ENCODE measurements at places on chromosomes 4 and X.

DNA sequence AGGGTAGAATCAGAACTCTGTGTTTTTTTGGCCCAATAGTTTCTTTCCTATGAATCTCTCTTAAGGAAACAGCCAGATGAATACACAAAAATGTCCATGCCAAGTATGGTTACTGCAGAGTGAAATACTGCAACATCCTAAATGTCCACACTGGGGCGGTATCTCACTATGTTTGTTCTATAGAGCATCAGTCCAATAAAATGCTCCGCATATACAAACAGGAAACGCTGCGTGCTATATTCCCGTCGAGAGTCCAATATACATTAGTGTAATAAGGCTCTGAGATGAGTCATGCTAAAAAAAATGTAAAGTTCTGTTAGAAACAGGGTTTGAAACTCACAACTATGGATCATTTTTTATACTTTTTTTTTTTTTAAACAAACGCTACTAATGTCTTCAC is 72.9 kb upstream of the ENOX2 start:
- no peak for DNase-seq

GRCh38 chr4:4405358-4405962 is 18.6 kb downstream of the NSG1 start:
- no peak for DNase-seq

DNA sequence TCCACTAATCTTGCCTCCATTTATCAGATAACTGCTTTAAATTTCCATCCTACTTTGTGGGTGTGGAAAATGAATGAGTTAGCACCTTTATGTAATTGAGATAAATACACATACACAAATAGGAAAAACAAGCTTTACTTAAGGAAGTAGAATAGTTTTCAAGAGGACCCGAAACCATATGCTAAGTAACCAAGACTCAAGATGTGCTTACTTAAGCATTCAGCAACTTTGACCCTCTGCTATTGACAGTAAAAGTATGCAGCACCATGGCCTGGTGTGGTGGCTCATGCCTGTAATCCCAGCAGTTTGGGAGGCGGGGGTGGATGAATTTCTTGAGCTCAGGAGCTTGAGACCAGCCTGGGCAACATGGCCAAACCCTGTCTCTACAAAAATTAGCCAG is 29.9 kb downstream of the RNF175 start:
- no peak for DNase-seq

DNA sequence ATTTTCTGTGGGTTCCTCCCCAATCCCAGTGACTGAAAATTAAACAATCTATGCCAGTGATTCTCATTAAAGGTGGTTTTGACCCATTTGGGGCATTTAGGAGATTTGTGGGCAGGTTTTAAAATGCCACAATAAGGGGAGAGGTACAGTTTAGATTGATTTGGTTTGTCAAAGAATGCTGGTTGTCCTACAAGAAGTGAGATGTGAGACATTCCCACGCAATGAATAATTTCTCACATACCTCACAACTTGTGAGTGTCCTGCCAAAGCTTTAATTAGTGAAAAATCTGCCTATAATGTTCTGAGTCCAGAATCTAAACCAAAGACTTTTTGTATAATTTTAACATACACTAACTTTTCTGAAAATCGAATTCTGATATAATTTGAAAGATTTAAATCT is 199.4 kb downstream of the MAPK10 start:
- DNase-seq = no peak

DNA sequence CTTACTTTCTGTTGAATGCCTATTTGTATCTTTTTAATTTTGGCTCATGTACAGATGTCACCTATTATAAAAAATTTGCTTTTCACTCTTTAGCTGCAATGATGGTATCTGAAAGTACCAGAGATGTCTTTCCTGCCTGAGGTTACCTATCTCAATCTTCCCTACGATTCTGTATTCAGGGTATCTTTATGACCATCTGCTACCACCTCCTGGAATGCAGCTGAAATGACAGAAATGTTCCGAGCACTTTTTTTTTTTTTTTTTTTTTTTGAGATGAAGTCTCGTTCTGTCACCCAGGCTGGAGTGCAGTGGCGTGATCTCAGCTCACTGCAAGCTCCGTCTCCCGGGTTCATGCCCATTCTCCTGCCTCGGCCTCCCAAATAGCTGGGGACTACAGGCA is 136.4 kb downstream of the REPS2 start:
- no peak for DNase-seq

DNA sequence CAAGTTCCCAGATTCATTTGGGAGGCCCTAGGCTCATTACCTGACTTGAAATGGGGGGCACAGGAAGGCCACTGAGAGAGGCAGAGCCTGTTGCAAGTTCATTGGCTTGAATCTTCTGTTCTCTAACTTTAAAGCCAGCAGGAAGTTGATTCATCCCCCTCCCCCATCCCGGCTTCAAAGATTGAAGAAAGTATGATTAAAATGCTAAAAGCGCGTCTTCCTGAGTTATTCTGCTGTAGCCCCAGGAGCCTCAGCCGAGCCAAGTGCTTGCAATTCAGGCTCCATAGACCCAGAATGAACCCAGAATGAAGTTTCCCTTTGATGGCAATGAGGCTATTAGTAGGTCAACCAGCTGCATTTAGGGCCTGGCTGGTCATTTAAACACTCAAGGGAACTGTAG is 14.7 kb downstream of the CHST7 start:
- DNase-seq = peak; percentile 3

GRCh38 chr4:131459430-131460101 is 1689.5 kb upstream of the PCDH10 start:
- no peak for DNase-seq

GRCh38 chr4:52843958-52844357 is 18.2 kb upstream of the RASL11B start:
- DNase-seq = no peak

DNA sequence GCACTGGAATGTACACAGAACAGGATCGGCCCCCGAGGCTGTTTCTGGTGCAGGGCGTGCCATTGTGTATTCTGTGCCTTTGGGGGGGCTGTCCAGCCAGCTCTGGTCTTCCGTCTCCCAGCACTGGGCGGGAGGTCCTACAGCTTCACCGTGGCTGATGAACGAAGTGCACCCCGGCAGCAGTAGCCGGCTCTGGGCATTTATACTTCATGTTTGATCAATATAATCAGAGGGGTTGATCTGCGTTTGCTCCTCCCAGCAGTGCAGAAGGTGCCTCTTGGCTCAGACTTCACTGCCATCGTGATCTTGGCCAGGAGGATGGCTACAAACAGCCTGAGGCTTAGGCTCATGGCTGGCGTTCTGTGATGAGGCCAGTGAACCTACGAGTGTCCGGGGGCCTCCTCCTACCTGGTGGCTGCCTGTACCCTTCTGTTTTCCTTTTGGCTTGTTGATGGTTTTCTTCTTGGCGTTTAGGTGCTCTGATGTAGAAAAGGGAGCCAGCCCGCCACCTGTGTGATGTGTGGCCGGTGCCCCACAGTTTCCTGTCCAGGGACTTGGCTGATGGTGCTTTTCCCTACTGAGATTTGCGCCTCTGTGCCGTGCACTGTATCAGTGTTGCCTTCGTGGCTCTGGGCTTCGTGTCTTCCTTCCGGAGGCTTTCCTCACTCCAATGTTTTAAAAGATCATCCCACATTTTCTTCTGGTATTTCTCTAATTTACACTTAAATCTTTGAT is 31.2 kb upstream of the HGFAC start:
- no peak for DNase-seq

DNA sequence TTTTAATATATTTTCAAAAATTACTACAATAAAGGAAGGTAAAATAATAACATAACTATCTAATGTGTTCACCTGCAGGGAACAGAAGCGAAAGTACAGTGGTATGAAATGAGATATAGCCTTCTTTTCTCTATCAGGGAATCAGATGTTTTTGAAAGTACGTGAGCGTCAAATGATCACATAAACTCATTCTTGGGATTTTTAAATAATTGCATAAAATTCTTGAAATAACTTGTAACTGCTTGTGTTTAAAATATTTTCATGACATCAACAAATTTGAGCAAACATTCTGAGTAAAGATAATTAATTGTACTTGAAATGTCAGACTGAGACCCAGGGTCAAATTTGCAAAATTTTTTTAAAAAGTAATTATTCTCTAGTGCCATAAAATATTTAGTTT is 193.5 kb upstream of the NEIL3 start:
- no peak for DNase-seq

- no peak for DNase-seq
These were observed 193.5 kb downstream of the PDGFC start for GRCh38 chr4:156778093-156778492.

DNA sequence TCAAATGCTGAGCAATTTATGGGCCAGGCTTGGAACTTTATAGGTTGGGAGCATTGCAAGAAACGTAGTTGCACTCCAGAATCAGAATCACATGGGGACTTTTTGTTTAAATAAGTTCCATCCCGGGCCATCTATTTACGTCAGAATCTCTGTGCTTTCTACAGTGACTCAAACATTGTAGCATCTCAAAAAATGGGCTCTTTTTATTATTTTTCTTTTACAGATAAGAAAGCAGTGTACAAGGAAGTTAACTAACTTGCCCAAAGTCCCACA is 10.2 kb downstream of the CC2D2A start:
- no peak for DNase-seq

DNA sequence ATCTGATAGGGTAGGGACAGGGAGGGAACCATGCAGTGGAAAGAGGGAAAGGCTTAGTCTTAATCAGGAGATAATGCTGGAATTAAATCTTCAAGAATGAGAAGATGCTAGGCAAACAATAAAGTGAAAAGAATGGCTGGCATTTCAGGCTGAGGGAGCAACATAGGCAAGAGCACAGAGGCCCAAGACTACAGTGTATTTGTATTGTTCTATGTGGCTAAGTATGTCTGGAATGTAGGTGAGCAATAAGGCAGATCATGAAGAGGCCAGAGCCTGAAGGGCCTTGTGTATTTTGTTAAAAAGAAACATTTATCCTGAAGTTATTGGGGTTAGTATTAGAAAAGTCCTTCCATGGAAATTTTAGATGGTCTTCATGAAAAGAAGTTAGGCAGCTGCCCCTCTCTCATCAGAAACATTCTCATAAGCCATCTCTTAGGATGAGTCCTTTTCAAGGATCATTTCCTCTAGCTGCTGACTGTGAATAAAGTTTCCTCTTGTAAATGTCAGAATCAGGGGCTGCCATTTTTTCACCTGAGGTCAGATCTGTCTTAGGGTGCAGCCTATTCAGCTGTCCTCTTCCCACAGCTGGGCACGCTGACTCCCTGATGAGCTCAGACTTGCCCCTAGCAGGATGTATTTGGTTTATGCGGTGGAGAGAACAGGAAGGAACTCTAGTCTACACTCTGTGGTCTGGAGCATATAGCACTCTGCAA is 46.3 kb downstream of the ATP10D start:
- no peak for DNase-seq

GRCh38 chr4:38233727-38234480 is 273.7 kb downstream of the PTTG2 start:
- no peak for DNase-seq

DNA sequence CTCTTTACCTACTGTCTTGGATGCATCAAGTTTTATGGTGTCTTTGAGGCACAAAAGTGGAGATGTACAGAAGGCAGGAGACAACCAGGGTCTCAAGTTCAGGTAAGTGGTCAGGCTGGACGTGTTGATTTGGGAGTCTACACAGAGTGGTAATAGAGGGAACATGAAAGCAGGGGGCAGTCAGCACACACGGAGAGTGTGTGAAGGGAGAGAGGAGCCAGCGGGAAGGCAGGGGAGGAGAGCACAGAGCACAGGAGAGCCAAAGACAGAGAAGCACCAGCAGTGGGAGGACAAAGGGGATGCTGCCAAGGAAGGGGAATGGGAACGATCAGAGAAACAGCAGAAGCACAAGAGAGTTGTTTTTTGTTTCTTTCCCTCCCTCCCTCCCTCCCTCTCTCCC is 32.9 kb downstream of the TMEM150C start:
- no peak for DNase-seq

GRCh38 chrX:121570072-121570841 is 522.8 kb downstream of the GLUD2 start:
- DNase-seq = no peak

GRCh38 chr4:46993075-46994006 is at the start of gene GABRA4:
GABRA4 (minus strand) TSS chr4:46993581; CDS start chr4:46993424, 157 bp downstream.
- no peak for DNase-seq

DNA sequence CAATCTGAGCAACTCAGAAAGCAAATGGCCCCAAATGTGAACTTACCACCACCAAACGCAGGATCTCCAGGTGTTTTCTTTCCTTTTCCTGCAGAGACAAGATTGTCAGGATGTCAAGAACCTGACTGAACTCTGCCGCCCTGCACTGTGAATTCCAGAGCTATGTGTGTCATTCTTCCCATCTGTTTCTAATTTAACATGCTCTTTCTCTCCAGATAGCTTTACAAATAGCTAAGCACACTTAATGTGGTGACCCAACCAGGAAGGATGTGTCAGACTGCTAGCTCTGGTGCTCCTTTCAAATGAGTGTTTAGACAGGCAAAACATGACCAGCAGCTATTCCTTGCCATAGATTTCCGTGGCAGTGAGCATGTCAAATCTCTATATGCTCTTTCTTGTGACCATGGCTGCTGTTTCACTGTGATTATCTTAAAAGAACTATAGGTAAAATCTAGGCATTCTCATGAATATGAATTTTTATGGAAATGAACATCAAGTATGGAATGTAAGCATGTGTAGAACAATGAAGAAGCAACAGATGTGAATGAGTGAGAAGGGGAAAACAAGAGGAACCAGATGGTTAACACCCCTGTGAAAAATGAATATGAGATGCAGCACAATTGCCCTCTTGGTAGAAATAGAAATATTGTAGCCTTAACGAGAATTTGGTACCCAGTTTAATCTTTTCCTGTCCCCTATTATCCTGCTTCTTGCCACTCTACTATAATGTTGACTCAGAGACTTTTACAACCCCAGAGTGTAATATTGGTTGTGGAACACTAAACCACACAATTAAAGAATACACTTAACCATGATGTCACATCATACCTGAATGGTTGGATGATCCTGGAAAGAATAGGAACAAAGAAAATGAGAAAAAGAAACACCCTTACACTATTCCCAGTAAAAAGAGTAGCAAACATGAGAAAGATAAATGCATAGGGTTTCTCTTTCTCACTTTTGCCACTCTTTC is 247.8 kb upstream of the DKK2 start:
- DNase-seq = no peak

DNA sequence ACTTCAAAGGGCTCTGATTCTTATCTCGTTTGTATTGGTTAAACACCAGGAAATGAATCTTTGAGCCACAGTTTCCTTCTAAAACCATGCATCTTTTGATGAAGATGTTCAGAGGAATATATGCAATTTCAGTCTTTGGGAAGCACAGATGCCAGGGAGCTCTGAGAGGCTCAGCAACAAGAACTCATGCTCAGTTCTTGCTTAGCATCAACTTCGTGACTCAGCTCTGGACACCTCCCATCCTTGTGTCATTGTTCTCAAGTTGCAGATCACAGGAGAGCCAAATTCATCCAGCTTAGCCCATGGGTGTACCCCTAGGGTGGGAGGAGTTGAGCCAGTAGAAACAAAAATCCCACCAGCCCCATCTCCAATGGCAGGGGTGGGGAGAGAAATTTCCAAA is 219.6 kb upstream of the MAOA start:
- no peak for DNase-seq

GRCh38 chr4:171814545-171814944 is 1.3 kb downstream of the GALNTL6 start:
- DNase-seq = no peak

- DNase-seq = no peak
These were observed 234.5 kb upstream of the SLIT2 start for GRCh38 chr4:20017070-20017776.

Data from nucleus accumbens (tissue), 56 donors.